ENCODE measurements at places on chromosomes 5 and 9. TPM values are rescaled to one million over a fixed set of nuclear protein-coding genes. Genes with fewer than 3 reads are reported as not detected.

GRCh38 chr9:34413231-34413852 lies 36.6 kb upstream of the MYORG start:
- H3K27me3 ChIP-seq: no peaks in the 10 kb centered on the region
- no peak overlapping the region for H3K27ac ChIP-seq
- H3K4me1 ChIP-seq: no peaks in the 10 kb centered on the region
- DNase-seq: peak; percentile 4
- no peaks in the 10 kb centered on the region for H3K36me3 ChIP-seq

DNA sequence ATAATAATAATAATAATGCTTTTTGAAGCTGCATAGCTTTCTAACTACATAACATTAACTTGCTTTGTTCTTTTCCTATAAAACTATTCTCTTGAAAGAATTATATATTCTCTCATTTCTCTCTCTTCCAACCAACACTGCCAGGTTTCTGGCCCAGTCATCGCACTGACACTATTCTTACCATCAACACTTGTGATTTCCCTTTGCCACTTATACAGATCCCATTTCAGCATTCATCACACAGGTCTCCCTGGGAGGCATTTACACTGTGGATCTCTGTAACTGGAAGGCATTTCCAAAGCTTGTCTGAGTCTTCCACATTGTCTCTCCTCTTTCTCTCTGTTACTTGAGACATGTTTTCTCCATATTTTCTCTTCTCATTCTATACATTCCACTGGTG lies 777.8 kb upstream of the ACO1 start:
- H3K27ac ChIP-seq: no peak overlapping the region
- no peaks in the 10 kb centered on the region for H3K4me1 ChIP-seq
- no peak overlapping the region for H3K4me3 ChIP-seq
- DNase-seq: no peak
- no peaks in the 10 kb centered on the region for H3K36me3 ChIP-seq

- H3K4me3 ChIP-seq: peak overlapping the region; percentile 97
- no peaks in the 10 kb centered on the region for H3K27me3 ChIP-seq
- peaks cover 69% of the 10 kb centered on the region for H3K4me1 ChIP-seq
- no peak for DNase-seq
These were observed 73.2 kb downstream of the PIK3R1 start for GRCh38 chr5:68288707-68289134.

DNA sequence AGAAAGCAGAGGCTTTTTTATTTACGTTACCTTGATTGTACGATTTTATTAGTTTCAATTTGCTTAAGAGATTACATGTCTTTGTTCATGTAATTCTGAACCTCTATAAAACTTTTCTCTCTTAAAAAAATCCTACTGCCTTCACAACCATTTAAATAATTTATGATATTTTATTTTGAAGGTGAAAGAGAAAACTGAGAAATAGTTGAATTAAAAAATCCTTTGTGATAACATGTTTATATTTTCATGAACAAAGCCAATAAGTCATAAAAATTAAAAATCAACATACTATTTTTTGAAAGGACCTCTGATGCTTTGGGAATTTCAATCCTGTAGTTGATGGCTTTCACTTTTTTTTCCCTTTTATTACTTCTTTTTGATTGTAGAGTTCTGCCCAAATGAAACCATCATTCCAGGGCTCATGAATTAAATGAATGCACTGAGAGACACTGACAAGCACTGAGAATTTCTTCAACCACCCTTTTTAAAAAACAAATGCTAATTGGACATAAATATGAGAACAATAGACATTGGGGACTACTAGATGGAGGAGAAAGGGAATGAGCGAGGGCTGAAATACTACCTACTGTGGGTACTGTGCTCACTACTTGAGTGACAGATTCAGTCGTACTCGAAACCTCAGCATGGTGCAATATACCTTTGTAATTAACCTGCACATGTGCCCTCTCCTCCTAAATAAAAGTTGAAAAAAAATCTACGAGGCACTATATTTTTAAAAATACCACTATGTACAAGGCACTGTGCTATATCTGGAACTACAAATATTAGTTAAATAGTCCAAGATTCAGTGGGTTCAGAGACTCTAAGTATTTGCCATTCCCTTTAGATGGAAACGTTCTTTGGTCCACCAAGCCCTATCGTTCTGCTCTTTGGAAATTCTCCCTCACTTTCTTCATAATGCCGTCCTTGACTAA lies 5.9 kb downstream of the CDKN2A start:
- H3K4me3 ChIP-seq: no peak overlapping the region
- DNase-seq: no peak
- no peak overlapping the region for H3K27ac ChIP-seq

DNA sequence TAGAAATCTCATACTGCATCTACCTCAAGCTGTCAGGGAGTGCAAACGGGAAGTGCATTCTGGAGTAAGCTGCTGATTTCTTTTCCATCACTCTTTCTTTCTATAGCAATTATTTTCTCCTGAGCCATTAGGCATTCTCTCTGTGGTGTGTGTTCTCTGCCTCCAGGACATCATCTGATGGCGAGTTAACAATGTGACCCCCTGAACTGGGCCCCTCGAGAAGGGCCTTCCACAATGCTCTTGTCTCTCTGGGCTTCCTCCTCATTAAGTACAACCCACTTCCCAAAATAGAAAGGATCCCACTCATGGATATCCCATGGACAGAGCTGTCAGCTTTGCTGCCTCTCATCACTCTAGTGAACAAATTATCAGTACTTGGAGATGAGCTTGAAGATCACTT lies 96.7 kb upstream of the PRRC1 start:
- DNase-seq: no peak
- no peak overlapping the region for H3K4me3 ChIP-seq
- no peak overlapping the region for H3K27ac ChIP-seq
- H3K27me3 ChIP-seq: peaks cover 6% of the 10 kb centered on the region
- H3K36me3 ChIP-seq: no peaks in the 10 kb centered on the region

DNA sequence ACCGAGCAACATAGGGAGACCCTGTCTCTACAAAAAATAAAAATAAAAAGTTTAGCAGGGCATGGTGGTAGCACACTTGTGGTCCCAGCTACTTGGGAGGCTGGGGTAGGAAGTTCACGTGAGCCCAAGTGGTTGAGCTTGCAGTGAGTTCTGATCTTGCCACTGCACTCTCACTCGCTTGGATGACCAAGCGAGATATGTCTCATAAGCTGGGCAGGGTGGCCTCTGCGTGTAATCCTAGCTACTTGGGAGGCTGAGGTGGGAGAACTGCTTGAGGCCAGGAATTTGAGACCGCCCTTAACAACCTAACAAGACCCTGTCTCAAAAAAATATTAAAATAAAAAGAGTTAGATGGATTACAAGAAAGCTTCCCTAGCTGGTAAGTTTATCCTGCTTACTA lies 32.5 kb downstream of the RASA1 start:
- H3K4me1 ChIP-seq: peaks cover 44% of the 10 kb centered on the region
- H3K27ac ChIP-seq: no peak overlapping the region
- no peak overlapping the region for H3K4me3 ChIP-seq
- peaks cover 14% of the 10 kb centered on the region for H3K36me3 ChIP-seq
- DNase-seq: no peak

DNA sequence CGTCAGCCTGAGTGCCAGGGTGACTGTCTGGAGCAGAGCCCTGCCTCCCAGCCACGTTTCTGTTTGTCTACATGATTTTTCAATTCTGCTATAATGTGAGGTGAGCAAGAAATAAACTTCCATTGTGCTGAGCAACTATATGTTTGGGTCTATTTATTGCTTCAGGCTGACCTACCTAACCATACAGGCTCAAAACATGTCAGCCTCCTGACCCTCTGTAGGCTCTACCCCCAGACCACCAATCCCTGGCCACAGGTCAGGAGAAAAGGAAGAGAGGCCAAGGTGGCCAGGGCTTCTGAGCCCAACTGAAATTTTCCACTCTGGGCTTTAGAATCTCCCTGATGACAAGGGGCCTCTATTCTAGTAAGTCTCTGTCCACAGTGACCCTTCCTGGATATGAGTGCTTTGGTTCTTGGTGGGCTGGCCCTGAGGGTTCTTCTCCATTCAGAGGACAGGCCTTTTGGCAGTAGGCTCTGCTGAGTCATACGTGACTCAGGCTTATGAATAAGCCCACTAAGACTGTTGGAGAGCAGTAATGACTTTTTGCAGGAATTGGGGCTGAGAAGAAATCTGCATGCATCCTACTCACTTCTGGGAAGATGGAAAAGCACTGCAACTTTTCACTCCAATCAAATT lies 117.2 kb upstream of the TBCA start:
- H3K36me3 ChIP-seq: no peaks in the 10 kb centered on the region
- no peaks in the 10 kb centered on the region for H3K4me1 ChIP-seq
- no peak for DNase-seq
- no peaks in the 10 kb centered on the region for H3K27me3 ChIP-seq

DNA sequence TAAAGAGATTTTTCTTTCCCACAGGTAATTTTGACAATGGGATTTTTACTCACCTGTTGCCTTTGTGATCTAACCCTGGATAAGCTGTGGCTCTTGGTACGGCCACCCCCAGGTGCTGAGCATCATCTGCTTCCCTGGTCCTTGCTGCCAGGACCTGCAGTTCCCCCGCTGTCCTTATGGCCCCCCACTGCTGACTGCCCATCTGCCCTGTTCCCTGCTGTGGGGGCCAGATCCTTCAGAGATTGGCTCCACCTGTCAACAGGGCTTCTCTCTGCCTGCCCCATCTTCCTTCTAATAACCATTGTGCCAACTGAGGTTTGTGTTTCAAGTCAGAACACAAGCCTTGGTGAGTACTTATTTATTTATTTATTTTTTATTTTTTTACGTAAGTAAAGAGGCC lies 183.3 kb downstream of the MAPKAP1 start:
- no peak for DNase-seq
- H3K27ac ChIP-seq: no peak overlapping the region
- no peaks in the 10 kb centered on the region for H3K27me3 ChIP-seq

DNA sequence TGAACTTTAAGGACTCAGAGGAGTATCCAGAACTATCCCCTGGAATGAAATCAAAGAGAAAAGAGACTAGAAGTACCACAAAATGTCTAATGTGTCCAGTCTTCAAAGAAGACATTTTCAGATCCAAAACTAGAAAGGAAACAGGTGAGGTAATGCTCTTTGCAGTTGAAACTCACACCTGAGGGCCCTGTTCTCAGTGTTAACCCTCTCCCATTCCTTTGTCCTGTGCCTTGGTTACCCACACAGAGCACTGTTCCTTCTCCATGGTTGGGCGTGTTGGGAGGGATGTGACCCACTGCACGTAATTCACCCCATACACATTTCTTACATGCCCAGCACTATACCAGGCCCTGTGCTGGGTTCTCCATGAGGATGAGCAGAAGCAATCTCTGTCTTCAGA lies 21.3 kb downstream of the MSANTD3 start:
- no peaks in the 10 kb centered on the region for H3K27me3 ChIP-seq
- no peak for DNase-seq
- H3K4me3 ChIP-seq: no peak overlapping the region
- no peaks in the 10 kb centered on the region for H3K4me1 ChIP-seq
- H3K27ac ChIP-seq: no peak overlapping the region

- H3K4me1 ChIP-seq: no peaks in the 10 kb centered on the region
- H3K27ac ChIP-seq: no peak overlapping the region
- DNase-seq: no peak
- H3K27me3 ChIP-seq: no peaks in the 10 kb centered on the region
- H3K4me3 ChIP-seq: no peak overlapping the region
These were observed 20.8 kb downstream of the SARDH start for GRCh38 chr9:133717113-133718031.

DNA sequence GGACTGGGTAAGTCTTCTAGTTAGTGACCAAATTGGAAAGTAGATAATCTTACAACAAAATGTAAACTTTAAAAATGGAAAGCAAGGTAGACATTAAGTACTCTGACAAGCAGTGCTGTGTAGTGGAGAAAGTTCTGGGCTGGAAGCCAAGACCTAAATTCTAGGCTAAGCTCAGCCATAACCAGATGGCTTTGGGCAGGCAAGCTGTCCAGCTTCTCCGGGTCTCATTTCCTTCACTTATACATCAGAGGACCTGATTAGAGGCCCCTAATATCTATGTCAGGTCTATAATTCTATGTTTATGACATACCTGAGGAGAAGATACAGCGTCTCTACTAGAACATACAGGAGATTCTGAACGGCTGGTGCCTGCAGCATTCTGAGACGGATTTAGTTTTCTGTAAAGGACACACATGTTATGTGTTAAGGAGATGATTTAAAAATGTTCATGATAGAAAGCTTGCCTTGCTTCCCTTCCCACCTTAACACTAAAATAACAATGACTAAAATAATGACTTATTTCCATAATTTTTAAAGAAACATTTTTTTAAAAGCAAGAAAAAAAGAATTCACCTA lies 61.2 kb downstream of the ELL2 start:
- peaks cover 2% of the 10 kb centered on the region for H3K36me3 ChIP-seq
- no peak for DNase-seq
- H3K4me3 ChIP-seq: no peak overlapping the region
- H3K27ac ChIP-seq: no peak overlapping the region
- no peaks in the 10 kb centered on the region for H3K27me3 ChIP-seq

- H3K4me1 ChIP-seq: no peaks in the 10 kb centered on the region
- peaks cover 2% of the 10 kb centered on the region for H3K27me3 ChIP-seq
- H3K4me3 ChIP-seq: no peak overlapping the region
- no peak for DNase-seq
These were observed 103.8 kb upstream of the ERCC6L2 start for GRCh38 chr9:95771556-95772246.

- no peaks in the 10 kb centered on the region for H3K36me3 ChIP-seq
These were observed 28.5 kb downstream of the KCNV2 start for GRCh38 chr9:2745560-2746380.

- no peak within 1 kb of the TSS for H3K27ac ChIP-seq
- peaks cover 17% of the 10 kb centered on the region for H3K36me3 ChIP-seq
- DNase-seq: no peak
- H3K4me1 ChIP-seq: no peaks in the 10 kb centered on the region
- H3K27me3 ChIP-seq: no peaks in the 10 kb centered on the region
- H3K4me3 ChIP-seq: no peak within 1 kb of the TSS
These were observed at the start of gene C9orf153 for GRCh38 chr9:86259557-86259956. Gene C9orf153 (minus strand): TSS chr9:86259657. CDS start chr9:86229603, 30,054 bp downstream.

- peaks cover 1% of the 10 kb centered on the region for H3K27me3 ChIP-seq
These were observed 44.2 kb downstream of the IL31RA start for GRCh38 chr5:55895346-55895745.

- H3K4me3 ChIP-seq: no peak overlapping the region
- H3K4me1 ChIP-seq: no peaks in the 10 kb centered on the region
- H3K27me3 ChIP-seq: no peaks in the 10 kb centered on the region
- no peak overlapping the region for H3K27ac ChIP-seq
- H3K36me3 ChIP-seq: peaks cover 44% of the 10 kb centered on the region
- DNase-seq: no peak
These were observed 14.8 kb downstream of the REEP5 start for GRCh38 chr5:112907166-112907631.

Gene IL33
- not detected for total RNA-seq

Gene PCDHB4
- total RNA-seq: not detected

Gene FGFR4
- total RNA-seq: 4.4 TPM

Gene C9orf50
- not detected for total RNA-seq

Gene RECK
- total RNA-seq: 6.5 TPM

Gene ZNF462
- 1.7 TPM for total RNA-seq

Gene C5orf52
- total RNA-seq: not detected

Gene FGF18
- total RNA-seq: 0.57 TPM

Gene PCDHGC3
- total RNA-seq: 0.35 TPM

Gene IGFBPL1
- total RNA-seq: not detected

Data from CD4-positive, CD25-positive, alpha-beta regulatory T cell (primary cell).